ENCODE measurements at places on chromosomes 3 and 15.

DNA sequence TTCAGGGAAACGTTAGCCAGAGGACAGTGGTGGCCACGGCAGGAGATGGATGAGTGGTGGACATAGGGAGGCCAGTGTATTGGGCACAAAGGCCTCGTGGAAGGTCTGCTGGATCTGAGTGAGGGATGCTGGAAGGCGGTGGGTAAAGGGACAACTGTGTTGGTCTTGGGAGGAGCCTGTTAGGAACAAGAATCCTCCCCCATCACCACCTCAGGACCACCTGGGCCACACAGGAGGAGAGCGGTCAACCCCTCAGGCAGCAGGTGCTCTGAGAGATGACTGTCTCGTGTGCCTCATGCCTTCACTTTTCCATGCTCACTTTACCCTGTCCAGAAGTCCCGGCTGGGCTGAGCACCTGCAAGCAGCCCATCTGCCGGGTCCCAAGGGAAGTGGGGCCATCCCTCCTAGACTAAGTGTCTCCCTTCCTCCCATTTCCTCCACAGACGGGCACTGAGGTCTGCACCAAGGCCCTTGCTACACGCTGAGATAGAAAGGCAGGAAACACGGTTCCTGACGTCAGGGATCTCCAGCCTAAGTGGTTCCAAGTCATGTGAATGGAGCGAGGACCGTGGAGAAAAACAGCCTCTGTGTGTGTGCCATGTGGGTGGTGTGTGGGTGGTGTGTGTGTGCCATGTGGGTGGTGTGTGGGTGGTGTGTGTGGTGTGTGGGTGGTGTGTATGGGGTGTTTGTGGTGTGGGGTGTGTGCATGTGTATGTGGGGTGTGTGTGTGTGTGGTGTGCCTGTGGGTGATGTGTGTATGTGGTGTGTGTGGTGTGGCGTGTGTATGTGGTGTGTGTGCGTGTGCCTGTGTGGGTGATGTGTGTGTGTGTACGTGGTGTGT, 47.8 kb upstream of the CTSH start:
- no peak for DNase-seq

DNA sequence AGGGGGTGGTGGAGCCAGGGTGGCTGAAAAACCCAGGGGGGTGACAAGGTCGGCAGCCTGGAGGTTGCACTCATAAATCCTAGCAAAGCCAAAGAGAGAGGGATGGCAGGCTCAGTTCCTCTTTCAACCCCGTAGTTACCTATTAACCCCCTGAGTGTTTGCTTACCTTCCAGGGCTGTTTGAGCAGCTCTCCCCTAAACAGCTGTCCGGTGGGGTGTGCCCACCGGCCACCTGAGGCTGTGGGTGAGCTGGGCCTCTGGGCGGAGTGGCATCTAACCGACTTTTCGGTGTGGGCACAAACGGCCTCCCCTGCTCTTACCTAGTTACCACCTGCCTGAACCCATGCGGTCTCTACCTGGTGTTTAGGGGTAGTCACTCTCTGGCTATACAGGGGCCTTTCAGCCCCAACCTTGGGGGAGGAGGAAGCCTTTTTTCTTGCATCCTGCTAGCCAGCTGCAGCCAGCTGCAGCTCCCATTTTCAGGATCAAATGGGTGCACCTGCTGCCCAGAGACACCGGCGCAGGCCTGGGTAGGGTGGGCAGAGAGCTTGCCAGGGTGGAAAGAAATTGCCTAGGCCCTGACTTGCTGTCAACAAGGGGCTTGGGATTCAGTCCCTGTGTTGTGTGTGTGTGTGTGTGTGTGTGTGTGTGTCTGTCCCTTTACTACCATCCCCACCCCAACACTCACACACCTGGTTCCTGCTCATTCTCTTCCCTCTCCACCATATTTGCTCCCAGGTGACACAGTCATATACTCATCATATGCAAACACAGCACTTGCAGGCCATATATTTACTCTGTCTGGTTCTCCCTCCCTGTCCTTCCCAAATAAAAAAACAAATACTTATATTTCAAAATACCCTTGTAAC, 3.7 kb downstream of the DLL4 start:
- DNase-seq = no peak

- DNase-seq = no peak
These were observed 49.9 kb upstream of the PLSCR4 start for GRCh38 chr3:146300768-146301167.

GRCh38 chr15:74233851-74234597, 2.1 kb upstream of the CCDC33 start:
- DNase-seq = no peak

- DNase-seq = no peak
These were observed 89.0 kb downstream of the DHX36 start for GRCh38 chr3:154235330-154235729.

DNA sequence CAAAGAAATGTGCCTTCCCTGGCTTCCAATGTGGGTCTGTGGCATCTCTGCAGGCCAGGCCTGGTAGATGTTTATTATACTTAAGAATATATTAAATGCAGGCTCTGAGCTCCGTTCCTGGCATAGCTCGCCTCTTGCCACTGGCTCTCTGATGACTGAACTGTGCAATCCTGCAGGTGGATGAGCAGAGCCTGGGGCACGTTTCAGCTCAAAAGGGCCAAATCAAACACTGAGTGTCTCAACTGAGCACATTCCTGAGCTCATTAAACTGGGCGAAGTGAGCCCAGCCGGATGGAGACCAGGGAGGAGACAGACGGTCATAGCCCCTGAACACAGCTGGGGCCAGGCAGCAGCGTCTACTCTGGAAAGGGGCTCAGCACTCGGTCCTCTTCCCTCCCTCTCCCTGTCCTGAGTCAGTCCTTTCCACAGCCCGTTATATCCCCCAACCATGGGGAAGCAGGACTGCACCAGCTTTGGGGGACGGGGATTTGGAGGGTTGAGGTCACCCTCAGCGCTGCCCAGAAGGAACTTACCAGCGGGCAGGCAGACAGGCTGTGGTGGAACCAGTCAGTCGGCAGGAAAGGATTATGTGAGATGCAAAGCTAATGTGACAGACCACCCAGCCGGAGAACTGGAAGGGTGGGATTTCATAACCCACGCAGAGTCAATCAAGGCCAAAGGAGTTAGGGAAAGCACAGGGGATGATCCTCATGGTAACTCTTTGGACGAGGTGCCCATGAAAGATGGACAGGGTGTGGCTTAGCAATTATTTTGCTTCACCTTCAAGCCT, 77.4 kb upstream of the ANKRD34C start:
- DNase-seq = no peak

DNA sequence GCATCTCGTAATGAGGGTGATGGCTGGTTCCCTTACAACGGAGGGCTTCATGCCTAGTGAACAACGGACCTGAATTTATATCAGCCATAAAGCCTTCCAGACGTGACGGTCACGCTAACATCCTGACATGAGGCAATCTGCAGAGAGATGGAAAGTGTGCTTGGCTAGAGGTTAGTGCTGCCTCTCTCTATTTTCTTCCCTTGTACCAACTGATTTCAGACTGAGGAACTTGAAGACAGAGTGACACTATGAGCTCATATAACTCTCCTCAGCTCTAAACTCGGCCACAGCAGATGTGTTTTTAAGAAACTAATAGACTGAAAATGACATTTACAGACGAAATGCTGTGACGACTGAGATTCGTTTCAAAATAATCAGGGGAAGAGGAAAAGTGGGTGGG, 122.4 kb downstream of the XXYLT1 start:
- DNase-seq = no peak

- DNase-seq = no peak
These were observed 115.7 kb downstream of the SERPINI1 start for GRCh38 chr3:167851171-167851570.

DNA sequence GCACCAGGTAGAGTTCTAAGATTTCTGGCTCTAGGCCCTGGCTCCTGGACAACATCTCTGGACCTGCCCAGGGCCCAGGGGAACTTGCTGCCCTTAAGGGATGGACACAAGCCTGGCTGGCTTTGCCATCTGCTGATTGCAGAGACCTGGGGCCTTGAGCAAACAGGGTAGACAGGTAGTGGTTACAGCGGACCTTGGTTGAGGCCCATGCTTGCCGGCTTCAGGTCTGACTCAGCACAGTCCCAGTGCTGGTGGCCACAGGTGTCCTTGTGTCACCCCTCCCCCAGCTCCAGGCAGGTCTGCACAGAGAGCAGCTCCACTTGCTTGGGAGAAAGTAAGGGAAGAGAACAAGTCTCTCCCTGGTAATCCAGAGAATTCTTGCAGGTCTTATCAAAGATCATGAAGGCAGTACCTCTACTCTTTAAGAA, 15.9 kb upstream of the ACTL6A start:
- no peak for DNase-seq

DNA sequence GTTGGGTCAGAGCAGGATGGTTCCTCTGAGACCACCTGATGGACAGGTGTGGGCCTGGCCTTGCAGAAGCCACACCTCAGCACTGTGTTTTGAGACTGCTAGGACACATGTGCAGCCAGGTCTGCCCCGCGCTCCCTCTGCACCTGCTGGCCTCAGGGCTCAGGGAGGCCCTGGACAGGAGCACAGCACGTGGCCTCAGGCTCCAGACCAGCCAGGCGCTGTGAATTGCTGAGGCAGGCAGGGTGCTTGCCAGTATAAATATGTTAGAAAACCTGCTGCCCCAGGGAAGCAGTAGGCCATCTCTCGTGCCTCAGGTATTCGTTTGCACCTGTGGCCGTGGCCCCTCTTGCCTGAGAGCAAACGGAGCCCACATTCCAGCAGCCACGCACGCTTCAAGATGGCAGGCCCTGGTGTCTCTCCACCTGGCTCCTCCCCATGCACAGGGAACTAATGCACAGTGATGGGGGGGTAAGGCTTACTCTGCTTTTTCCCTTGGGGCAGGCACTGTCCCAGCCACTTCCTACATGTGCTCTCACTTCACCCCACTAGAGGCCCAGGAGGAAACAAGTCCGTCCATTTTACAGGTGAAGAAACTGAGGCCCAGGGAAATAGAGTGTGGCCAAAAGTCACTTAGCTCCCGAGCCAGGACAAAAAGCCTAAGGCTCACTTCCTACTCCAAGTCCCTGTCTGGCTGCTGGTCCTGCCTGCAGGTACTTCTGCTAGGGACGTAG, 20.4 kb downstream of the SEC61A1 start:
- DNase-seq = no peak

DNA sequence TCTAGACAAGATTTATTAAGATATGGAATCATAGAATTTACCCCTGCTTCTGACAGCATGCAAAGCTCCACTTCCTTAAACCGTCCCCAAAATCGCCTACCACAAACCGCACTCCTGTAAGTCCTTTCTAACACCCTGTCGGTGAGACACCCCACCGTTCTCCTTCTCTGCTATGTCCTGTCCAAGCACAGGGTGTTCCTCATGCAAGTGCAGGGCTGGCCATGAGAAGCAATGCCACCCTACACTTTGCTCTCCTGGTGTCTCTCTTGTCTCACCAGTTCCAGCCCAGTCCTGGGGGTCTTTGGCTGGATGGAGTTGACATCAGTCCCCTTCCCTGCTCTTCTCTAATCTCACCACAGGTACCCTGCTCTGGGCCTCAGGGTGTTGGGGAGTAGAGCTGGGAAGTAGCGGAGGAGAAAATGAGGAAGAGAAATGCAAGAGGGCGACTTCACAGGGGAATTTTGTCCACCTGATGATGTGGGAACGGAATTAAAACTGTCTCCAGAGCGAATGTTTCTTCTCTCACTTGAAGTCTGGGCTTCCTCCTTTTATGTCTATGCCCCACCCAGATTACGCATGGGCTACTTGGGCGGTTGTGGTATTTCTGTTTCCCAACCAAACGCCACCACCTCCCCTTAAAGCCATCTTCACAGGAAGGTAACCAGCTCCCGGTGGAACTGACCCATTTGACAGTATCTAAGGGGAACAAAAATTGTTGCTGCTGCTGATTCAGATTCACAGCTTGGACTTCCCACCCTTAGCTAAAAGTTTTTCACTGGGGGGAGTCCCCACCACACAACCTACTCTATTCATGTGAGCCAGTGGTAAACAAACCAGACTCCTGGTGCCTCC, 49.9 kb downstream of the CASR start:
- no peak for DNase-seq

DNA sequence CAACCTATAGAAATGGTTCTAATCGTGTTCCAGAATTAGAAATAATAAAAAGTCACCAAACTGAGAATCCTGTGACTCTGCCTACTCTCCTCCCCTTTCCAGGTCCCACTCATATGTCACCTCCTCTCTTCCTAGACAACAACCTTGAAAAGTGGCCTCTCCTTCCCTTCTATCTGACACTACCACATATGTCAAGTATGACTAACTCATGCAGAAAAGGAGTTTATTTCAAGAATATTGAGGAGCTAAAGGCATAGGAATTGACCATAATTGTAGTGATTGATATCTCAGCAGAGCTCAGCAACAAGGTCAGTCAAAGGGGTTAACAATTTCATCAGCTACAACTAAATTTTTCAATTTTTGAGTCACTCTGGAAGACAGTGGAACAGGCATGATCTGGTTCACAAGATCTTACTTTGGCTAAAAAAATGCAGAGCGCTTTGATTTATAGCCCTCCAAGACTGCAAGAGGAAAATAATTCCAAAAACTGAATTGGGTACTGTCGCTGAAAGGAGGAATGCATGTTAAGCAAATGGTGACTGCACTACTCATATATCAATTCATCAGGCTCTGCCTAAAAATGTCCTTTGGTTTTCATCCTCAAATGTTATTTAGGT, 160.6 kb upstream of the ARHGEF26 start:
- no peak for DNase-seq

- no peak for DNase-seq
These were observed 95.7 kb downstream of the CHDH start for GRCh38 chr3:53750253-53751210.

DNA sequence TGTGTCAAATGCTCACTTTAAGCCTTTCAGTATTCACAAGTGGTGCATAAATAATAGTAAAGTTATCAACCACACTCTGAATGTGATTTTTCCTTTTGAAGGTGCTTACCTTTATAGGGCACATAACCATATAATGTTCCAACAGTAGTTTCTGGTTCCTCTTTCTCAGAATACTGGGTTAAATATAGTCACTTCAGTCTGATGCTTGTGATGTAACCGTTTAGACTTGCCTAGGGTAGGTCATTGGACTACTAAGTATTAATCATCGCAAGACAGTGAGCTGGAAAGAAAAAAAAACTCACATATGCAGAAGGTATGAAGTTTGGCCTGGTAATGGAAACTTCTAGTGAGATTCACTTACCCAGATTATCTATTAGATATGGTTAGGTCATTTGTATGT, 1.9 kb downstream of the KBTBD8 start:
- no peak for DNase-seq

GRCh38 chr15:45105586-45105985, 8.4 kb downstream of the DUOX2 start:
- DNase-seq = no peak
